Epithelial cell of prostate (primary cell): ENCODE measurements at places on chromosomes 12 and 14.

DNA sequence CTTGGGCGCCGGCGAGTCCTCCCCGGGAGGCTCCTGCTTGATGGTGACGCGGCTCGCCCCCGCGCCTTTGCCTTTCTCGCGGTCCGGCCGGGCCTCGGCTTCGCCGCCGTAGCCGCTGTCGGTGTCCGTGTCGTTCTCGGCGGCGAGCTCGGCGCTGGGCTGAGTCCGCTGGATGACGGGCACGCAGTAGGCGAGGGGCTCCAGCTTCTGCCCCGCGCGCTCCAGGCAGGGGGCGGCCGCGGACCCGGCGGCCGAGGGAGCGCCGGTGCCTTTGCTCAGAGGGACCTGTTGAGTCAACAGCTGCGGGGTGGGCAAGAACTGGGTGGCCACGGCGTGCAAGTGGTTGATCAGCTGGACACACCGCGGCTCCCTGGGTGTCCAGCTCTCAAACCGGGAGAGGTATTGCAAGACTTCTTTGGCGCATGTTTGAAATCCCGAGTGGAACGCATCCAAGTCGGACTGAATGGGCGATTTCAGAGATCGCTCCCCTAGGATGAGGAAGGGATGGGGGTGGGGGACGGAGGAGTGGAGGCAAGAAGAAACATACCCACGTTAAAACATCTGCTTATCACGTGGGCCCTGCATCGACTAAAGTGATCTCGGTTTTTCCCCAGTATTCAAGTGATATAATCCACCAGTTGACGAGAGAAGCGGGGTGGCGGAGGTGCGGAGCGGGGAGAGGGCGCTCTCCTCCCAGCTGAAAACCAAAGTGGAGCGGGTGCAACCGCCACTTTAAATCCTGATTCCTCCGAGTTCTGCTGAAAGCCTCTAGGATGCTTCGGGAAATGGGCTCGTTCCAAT is 2.0 kb downstream of the BHLHE41 start:
- DNase-seq = no peak

DNA sequence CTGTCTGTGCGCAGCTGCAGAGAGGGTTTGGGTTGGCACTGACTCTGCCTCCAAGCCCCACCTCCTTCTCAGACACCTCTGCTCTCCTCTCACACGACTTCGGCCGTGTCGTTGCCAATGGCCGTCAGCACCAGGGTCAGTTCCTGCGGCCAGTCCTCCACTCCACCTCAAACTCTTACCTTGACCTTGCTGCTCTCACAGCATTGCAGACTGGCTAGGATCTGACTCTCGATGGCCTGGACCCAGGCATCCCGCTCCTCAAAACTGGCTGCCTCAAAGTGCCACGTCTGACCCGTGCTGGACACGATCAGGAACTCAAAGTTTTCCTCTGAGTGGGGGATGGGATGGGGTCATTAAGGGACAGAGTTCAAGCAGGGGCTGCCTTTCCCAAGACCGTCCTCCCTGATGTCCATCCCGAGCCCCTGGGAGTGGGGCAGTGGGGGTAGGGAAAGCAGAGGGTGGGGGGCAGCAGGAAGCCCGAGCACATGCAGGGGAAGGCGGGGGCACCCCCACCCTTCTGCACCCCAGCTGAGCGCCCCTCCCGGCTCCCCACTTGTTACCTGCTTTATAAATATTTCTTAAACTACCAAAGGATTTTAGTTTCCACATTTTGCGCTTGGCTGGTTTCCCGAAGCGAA is 10.7 kb downstream of the AGAP2 start:
- no peak for DNase-seq

- no peak for DNase-seq
Measured at GRCh38 chr12:27505761-27506160, 18.2 kb upstream of the PPFIBP1 start.

- no peak for DNase-seq
Measured at GRCh38 chr14:95106971-95107370, 50.4 kb downstream of the DICER1 start.

- DNase-seq = no peak
Measured at GRCh38 chr12:69042970-69043369, 110.0 kb upstream of the CPM start.

GRCh38 chr12:27548301-27549199 is 24.5 kb downstream of the PPFIBP1 start:
- DNase-seq = no peak

- DNase-seq = no peak
Measured at GRCh38 chr12:66587912-66588311, 91.0 kb downstream of the GRIP1 start.

- DNase-seq = no peak
Measured at GRCh38 chr12:1284611-1285010, 293.6 kb downstream of the ERC1 start.

DNA sequence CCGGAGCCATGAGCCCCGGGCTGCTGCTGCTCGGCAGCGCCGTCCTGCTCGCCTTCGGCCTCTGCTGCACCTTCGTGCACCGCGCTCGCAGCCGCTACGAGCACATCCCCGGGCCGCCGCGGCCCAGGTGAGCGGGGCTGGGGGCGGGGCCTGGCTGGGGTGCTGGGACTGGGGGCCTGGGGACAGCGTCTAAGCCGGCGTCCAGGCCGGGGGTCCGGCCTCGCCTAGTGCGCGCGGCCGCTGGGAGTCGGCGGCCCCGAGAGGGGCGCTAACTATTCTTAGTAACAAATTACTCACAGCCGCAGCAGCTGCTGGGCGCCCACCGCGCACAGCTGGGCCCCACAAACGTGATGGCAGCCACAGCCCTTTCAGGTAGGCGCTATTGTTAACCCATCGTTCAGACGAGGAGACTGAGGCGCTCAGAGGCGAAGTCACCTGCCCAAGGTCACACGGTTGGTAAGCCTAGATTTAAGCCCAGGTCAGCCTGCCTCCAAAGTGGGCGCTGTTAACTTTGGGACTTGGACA is 374 bp downstream of the CYP46A1 start:
- no peak for DNase-seq

DNA sequence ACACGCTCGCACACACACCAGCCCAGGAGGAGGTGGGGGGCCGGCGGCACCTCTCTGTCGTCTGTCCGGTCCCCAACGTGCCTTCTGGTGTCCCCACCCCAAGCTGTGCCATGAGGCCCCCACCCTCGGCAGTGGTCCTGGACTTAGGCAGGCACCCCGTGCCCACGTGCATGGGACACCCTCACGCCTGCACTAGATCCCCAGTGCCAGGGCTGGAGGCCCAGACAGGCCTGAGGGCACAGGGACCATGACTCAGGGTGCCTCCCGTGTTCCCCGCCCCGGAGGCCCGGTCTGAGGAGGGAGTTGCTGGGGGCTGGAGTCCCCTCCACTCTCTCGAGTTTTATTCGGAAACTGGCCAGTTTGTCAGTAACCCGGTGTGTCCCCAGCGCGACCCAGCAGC is 38.8 kb downstream of the LRCOL1 start:
- no peak for DNase-seq

DNA sequence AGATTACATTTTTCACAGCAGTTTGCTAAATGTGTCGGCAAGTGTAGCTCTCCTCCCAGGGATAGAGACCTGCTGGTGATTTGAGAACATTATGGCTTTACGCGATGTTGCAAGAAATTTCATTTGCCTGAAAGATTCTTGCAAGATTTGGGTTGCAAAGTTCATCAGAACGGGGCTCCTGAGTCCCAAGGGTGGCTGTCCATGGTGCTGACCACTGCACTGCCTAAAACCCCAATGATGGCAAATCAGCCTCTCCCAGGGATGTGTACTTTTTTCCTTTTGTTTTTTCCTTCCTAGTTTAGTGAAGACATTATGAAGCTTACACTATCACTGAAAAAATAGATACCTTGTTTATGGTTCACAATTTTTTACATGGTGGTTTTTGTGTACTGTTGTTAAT is 85.4 kb downstream of the WSCD2 start:
- DNase-seq = no peak

DNA sequence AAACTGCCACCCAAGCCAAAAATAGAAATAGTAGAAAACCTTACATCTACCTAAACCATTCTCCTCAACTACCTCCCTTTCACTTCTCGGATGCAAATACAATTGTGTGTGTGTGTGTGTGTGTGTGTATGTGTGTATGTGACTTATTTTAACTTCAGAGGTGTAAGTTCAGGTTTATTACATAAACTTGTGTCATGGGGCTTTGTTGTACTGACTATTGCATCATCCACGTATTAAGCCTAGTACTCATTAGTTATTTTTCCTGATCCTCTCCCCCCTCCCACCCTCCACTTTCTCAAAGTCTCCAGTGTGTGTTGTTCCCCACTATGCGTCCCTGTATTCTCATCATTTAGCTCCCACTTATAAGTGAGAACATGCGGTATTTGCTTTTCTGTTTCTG is 592.5 kb upstream of the ATP2B1 start:
- DNase-seq = no peak

DNA sequence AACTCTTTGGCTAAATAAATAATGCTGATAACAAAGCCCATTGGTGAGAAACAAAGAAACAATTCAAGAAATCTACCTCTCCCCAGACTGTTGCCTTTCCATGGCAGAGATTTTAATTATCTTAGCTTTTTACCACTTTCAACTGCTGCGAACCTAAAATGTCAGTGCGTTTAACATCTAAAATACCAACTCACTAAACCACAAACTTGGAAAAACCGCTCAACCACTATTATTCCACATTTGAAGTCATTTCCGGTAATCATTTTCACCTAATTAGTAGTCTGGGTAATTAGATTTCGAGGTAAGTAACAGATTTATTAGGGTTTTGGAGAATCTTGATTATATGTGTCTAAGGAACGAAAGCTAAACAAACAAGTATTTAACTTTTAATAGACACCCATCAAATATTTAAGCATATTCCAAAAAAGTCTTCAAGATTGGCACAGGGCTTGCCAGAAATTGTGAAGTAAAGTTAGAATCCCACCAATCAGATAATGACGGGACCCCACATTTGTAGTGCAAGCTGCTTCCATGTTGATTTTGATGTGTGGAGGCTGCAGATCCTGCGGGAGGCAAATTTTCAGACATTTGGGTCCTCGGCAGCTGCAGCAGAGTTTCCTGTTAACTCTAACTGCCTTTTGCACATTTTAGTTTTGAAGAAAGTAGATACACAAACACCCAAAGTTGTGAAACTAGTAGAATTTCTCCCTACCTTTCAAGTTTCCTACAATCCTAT is 4.1 kb downstream of the OTX2 start:
- DNase-seq = no peak

GRCh38 chr14:68820999-68821683 is 28.3 kb upstream of the ZFP36L1 start:
- no peak for DNase-seq

GRCh38 chr12:2652011-2652400 is 142.8 kb upstream of the FKBP4 start:
- DNase-seq = no peak

DNA sequence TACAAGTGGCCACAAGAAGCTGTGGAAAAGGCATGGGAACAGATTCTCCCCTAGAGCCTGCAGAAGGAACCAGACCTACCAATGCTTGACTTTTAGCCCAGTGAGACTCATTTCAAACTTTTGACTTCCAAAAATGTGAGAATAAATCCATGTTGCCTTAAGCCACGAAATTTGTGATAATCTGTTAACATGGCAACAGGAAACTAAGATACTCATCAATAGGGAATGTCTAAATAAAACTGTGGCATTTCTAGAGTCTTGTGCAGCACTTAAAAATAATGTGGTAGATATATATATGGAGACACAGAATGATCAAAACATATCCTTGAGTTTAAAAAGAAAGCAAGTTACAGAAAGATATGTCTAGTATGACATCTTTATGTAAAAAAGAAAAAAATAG is 12.0 kb downstream of the HECTD4 start:
- DNase-seq = no peak

DNA sequence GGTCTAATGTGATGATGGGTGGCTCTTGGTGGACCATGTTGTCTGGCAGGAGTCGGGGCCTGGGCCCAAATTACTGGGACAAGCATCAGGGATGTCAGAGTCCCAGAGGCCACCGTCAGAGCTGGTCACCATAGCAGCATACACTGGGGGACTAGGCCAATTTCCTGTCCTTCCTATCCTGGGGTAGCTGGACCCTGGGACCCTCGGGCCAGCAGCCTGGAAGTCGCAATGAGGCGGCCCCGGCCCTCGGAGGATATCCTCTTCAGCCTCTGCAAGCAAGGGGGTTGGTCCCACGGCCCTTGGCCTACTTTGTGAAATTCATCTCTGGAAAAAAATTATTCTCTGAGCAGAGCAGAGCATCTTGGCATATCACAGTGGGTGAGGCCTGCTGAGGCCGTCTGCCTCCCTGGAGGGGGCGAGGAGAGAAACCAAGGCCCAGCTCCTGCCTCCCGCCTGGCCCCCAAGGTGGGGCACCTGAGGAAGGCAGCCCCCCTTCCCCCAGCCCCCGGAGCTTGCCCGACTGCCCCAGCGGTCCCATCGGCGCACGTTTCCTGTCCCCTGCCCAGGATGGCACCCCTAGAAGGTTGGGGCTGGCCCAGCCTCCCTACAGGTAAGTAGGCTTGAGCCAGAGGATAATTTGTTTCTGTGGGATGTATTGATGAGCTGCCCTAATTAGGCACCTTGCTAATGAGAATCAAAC is 135.0 kb upstream of the MYL2 start:
- DNase-seq = no peak

- no peak for DNase-seq
Measured at GRCh38 chr14:56127156-56127555, 8.9 kb downstream of the PELI2 start.

DNA sequence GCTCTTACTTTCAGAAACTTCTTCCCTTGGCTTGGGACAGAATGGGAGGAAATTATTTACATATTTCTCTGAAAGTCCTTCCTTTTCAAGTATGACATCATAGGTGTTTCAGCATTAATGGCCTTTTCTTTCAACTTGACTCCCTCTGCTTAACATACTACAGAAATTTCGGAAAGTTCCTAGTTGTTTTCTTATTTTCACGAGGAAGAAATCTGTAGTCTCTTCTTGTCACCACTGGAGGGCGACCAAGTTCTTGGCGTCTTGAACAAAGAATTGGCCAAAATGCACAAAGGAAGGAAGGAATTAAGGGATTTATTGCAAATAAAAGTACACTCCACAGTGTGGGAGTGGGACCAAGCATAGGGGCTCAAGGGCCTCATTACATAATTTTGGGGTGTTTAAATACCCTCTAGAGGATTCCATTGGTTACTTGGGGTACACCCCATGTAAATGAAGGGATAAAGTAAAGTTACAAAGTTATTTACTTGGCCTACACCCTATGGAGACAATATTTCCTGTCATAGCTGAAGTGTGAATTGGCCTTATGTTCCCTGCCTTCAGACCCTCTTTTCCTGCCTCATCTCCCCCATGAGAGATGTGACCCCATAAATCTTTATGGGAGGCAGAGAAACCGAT is 70.4 kb downstream of the RPL10L start:
- no peak for DNase-seq

- no peak for DNase-seq
Measured at GRCh38 chr14:92430686-92431085, 82.9 kb upstream of the RIN3 start.

GRCh38 chr12:92778525-92778924 is 75.7 kb downstream of the PLEKHG7 start:
- no peak for DNase-seq

GRCh38 chr14:90381999-90382451 is 14.8 kb upstream of the CALM1 start:
- DNase-seq = no peak
